Natural killer cell treated with Interleukin-12 subunit alpha and Interleukin-12 subunit beta and Interleukin-15 and Interleukin-18, amount 100 ng/mL, for 72 hours (primary cell): ENCODE measurements at places on chromosomes 1 and 21. TPM values are rescaled to one million over a fixed set of nuclear protein-coding genes. Genes with fewer than 3 reads are reported as not detected.
A peak's percentile ranks its signal among the peaks of the same experiment; 100 is the strongest.

DNA sequence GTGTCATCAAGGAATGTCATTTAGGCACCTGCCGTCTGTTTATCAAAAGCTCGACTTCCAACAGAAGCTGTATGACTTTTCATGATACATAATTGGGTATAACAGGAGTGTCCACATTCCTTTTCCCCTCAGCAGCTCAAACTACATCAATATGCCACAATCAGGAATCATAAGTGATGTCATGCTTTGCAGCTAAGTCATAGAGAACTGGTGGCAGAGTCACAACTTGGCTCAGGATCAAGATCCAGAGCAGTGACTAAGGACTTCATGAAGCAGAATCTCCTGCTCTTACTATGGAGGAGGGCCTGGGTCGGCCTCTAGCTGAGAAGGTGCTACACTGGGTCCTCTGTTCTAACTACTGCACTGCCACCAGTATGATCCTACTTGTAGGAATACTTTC is 36.5 kb upstream of the AGBL4 start:
- no peak overlapping the region for H3K27ac ChIP-seq
- no peak overlapping the region for H3K4me3 ChIP-seq
- H3K4me1 ChIP-seq, result no peaks in the 10 kb centered on the region
- no peaks in the 10 kb centered on the region for H3K36me3 ChIP-seq
- H3K27me3 ChIP-seq, result no peaks in the 10 kb centered on the region
- no peak for DNase-seq

DNA sequence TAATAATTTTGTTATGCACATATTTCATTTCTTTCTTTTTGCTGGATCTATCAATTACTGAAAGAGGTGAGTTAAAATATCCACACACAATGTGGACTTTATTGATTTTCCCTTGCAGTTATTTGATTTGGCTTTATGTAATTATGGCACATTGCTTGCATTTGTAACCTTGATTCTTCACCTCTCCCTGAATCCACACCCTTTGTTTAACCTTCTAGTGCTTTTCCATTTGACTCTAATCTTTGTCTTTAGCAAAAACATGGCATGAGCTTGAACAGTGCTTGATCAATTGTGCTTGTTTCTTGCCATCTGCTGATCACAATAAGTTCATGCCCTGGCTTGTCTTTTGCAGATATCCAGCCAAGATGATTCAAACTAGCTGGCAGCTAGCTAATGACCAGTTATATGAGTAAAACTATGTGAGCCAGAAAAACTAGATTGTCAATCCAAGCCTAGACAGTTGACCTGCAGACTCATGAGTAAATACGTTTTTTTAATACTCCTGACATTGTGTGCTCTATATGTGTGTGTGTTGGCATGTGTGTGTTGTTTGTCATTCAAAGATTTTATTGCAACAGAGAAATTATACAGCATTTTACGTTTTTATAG is 899.2 kb downstream of the NCAM2 start:
- no peaks in the 10 kb centered on the region for H3K4me1 ChIP-seq
- H3K4me3 ChIP-seq, result no peak overlapping the region
- no peak for DNase-seq
- peaks cover 9% of the 10 kb centered on the region for H3K36me3 ChIP-seq
- H3K27ac ChIP-seq, result no peak overlapping the region

DNA sequence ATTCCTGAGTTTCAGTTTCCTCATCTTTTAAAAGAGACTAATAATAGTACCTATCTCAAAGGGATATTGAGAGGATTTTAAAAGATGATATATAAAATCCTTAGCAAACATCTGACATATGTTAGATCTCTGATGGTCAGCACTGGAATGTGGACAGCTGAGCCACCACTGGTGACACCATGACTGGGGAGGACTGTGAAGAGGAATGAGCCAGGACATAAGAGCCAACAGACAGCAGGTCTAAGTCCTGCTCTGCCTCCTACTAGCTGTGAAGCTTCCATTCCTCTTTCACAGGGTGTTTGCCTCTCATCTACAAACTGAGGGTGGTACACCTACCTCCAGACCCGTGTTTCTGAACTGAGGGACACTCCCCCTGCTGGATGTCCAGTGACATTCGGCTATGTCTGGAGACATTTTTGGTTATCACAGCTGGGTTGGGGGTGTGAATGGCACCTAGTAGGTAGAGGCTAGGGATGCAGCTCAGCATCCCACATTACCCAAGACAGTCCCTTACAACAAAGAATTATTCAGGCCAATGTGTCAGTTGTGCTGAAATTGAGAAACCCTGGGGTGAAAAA is 109.1 kb upstream of the OLIG2 start:
- H3K4me3 ChIP-seq, result no peak overlapping the region
- peaks cover 39% of the 10 kb centered on the region for H3K4me1 ChIP-seq
- peaks cover under 1% of the 10 kb centered on the region for H3K27me3 ChIP-seq

DNA sequence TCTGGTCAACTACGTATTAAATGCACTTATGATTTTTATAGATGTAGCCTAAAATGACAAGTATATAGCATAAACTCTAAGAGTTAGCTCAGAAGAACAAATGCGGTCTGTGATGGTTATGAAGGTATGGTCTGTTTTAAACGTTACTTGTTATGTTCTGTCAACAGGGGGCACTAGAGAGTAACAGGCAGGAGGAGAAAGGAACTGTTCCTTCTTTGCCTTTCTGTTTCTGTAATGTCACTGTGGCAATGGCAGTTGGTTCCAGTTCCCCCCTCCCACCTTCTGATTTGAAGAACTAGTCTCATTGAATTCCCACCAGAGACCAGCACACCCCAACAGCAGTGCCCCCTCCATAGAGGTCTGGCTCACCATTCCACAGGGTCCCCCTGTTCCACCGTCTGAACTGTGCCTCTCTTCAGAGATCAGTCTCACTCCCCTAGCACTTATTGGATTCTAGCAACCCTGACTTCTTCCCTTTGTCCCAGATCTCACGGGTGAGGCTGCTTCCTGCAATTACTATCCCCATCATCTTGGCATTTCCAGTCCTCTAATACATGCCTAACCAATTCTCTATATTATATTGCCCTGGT is 14.0 kb downstream of the KRTAP24-1 start:
- H3K4me3 ChIP-seq, result no peak overlapping the region
- DNase-seq, result no peak

DNA sequence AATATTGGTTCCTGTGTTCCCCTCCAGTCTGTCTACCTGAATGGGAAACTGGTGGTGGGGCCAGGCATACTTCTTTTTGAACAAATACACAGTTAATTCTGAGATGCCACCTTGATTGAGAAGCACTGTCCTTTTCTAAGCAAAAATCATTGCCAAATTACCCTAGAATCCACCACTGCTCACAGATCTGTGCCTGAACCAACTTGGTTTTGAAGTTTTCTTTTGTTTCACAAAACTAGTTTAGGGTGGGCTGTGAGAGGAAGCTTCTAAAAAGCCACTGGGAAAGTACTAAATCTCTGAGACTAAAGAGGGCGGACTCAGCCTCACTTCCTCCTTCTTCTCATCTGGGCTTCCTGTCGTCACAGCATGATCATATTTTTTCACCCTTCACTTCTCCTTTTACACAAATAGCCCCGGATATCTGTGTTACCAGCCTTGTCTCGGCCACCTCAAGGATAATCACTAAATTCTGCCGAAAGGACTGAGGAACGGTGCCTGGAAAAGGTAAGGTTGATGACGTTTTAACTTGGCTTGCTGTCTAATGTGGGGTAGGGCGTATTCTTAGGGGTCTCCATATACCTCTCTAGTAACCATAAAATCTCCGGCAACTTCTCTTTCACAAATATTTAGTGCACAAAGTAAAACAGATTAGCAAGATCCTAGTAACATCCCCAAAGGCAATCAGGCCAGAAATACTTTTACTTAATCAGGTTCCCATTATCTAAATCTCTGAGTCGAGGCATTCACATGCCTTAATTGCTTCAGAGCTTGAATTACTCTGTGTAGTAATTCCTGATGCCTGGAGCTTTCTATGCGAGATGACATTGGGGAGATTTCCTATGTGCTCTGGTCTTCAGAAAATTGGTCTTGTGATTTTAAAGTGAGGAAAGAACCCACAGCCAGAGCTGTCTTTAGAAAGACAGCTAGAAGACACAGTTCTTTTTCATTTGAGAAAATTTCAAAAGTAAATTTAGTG is at the start of gene CD53:
Gene CD53, plus strand, starts transcription at position 404 of the 976 bp plus-strand sequence. CDS start 18,261 bp downstream, outside the sequence.
- peaks cover 39% of the 10 kb centered on the region for H3K36me3 ChIP-seq
- H3K27ac ChIP-seq, result peak within 1 kb of the TSS; percentile 99
- H3K27me3 ChIP-seq, result no peaks in the 10 kb centered on the region
- H3K4me1 ChIP-seq, result peaks cover 52% of the 10 kb centered on the region

DNA sequence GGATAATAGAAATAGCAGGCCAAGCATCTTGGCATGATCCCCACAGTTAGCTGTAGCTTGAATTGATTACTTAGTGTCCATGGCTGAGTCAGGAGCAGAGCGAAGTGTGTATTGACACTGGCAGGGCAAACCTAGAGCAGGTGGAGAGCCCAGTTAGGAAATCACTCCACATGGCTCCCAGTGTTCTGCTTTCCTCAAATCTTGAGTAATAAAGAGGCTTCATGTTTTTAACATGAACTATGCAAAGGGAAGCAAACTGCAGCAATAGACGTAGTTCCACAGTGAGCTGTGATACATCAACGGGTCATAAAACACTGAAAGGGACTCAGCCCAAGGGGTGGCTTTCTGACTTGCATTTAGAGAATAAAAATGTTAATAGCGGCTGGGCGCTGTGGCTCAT is 28.9 kb downstream of the RHEX start:
- H3K36me3 ChIP-seq, result no peaks in the 10 kb centered on the region
- H3K4me1 ChIP-seq, result peaks cover 6% of the 10 kb centered on the region
- H3K27me3 ChIP-seq, result peaks cover 2% of the 10 kb centered on the region
- no peak for DNase-seq

GRCh38 chr1:100394285-100394684 is 42.0 kb downstream of the CDC14A start:
- peak overlapping the region; percentile 37 for H3K4me3 ChIP-seq
- H3K36me3 ChIP-seq, result peaks cover 5% of the 10 kb centered on the region
- H3K4me1 ChIP-seq, result peaks cover 64% of the 10 kb centered on the region
- H3K27me3 ChIP-seq, result no peaks in the 10 kb centered on the region
- DNase-seq, result no peak

DNA sequence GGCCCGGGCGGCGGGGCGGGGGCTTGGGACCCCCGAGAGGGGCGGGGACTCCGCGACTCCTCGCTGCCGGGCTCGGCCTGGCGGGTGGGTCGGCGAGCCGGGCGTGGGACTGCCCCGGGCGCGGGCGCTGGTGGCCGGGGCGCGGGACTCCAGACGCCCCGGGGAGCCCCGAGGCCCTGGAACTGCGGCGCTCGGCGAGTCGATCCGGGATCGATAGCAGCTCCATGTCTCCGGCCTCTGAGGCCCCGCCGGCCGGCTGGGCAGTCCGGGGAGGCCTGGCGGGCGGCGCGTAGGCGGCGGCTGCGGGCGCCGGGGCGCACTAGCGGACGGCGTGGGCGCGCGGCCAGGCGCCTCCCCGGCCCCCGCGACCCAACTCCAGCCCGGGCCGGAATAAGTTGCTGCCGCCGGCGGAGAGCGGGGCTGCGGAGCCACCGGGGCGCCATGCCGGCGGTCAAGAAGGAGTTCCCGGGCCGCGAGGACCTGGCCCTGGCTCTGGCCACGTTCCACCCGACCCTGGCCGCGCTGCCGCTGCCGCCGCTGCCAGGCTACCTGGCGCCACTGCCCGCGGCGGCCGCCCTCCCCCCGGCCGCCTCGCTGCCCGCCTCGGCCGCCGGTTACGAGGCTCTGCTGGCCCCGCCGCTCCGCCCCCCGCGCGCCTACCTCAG is 400 bp downstream of the SAMD11 start:
- no peaks in the 10 kb centered on the region for H3K36me3 ChIP-seq
- no peak for DNase-seq
- H3K27ac ChIP-seq, result no peak overlapping the region
- no peak overlapping the region for H3K4me3 ChIP-seq
- H3K4me1 ChIP-seq, result peaks cover 12% of the 10 kb centered on the region
- peaks cover 24% of the 10 kb centered on the region for H3K27me3 ChIP-seq

The SPATA46 gene
- total RNA-seq, result not detected

The ECM1 gene
- 1.2 TPM for total RNA-seq
